ENCODE measurements at places on chromosomes 1 and 21.

DNA sequence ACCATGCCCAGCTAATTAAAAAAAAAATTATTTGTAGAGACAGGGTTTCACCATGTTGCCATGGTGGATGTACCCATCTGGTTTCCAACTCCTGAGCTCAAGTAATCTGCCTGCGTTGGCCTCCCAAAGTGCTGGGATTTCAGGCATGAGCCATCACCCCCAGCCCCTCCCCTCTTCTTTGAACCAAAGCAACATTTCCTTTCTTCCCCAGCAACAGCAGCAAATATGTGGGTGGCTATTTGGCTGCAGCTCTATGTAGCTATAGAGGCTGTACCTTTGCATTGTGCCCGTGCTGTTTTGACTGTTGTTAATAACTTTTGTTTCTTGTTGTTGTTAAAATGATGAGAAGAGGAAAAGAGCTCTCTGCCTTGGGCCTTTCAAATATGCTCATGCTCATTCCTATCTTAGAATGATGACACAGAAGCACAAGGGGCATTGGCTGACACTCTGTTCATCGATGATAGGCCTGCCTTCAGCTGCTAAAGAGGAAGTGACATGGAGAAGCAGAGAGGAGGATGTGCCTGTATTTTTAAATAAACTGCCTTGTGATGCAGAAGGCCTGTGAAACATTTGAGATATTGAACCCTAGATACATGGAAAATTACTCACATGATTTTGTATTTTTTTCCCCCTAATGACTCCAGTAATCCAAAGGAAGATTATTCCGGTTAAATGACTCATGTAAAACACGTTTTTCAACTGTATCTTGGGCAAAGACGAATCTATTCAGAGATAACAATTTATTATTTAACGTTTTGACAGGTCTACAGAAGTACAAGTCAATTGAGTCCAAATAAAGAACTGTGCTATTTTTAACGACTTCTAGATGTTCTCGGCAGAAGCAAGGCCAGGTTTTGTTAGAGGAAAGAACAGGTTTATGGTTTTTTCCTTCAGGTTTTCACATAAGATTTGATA lies 20.5 kb upstream of the XPR1 start:
- DNase-seq: peak; percentile 35

DNA sequence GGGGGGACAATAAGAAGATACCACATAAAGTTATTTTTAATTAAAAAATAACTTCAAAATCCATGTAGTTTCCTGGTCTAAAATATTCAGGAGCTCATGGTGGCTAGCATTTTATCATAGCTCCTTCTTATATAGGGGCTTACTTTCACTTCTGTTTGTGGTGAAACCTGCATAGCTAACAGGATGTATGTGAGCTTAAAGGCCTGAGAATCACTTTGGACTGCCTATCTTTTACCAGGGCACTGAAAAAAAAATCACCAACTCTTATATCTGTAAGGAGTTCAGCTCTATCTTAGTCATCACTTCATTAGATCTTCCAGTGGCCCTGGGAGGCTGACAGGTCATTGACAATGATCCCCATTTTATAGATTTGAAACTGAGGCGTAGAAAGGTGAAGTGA lies 21.3 kb downstream of the UROD start:
- DNase-seq: no peak

DNA sequence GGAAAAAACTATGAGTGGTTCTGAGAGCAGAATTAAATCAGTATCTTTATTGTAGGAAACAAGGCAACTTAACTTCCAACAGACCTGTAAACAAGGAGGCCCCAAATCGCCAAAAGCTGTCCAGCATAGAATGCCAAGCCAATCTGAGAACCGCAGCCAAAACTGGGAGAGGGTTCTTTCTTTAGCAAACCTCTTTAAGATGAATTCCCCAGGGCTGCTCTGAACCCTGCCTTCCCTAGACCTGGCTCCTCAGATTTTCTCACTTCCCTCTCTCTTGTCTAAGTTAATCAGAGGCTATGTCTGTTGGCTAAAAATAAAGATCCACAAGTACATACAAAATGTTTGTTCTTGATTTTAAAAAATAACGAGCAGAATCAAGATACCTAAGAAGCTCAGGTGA lies 141.4 kb downstream of the SMYD3 start:
- DNase-seq: no peak

- no peak for DNase-seq
Observed at GRCh38 chr1:75426688-75427087, 184.2 kb downstream of the SLC44A5 start.

DNA sequence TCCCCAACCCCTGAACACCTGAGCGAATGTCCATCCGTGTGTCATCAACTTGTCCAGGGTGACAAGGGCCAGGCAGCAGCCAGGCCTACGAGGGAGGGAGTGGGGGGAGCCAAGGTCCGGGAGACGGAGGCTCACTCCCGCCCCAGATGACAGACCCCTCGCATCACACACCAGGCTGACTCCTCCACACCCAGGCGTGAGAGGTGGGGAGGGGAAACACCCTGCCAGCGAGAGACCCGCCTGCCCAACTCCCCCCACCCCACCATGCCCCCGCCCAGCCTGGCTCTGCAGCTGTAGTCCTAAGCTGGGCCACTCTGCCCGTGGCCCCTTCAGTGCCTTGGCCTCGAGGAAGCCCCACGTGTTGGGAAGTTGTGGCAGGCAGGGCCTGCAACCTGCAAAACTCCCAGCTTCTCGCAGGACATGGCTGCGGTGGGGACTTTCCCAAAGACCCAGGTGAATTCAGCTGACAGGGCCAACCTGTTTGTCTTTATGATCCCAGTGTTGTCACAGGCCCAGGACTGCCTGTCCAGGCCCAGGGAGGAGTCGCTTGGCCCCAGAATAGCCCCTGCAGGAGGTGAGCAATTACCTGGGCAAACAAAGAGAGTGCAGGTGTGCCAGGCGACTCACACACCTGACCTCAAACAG lies 62.9 kb downstream of the RIPK4 start:
- DNase-seq: no peak

GRCh38 chr1:246153796-246154212 lies 353.3 kb downstream of the SMYD3 start:
- no peak for DNase-seq

GRCh38 chr21:21373969-21374368 lies 375.8 kb downstream of the NCAM2 start:
- no peak for DNase-seq

- DNase-seq: peak; percentile 57
Observed at GRCh38 chr1:228353601-228354371, 52.8 kb downstream of the TRIM11 start.

GRCh38 chr21:40278345-40278744 lies 411.1 kb downstream of the PCP4 start:
- no peak for DNase-seq

- no peak for DNase-seq
Observed at GRCh38 chr1:91476533-91477217, 24.0 kb upstream of the CDC7 start.

DNA sequence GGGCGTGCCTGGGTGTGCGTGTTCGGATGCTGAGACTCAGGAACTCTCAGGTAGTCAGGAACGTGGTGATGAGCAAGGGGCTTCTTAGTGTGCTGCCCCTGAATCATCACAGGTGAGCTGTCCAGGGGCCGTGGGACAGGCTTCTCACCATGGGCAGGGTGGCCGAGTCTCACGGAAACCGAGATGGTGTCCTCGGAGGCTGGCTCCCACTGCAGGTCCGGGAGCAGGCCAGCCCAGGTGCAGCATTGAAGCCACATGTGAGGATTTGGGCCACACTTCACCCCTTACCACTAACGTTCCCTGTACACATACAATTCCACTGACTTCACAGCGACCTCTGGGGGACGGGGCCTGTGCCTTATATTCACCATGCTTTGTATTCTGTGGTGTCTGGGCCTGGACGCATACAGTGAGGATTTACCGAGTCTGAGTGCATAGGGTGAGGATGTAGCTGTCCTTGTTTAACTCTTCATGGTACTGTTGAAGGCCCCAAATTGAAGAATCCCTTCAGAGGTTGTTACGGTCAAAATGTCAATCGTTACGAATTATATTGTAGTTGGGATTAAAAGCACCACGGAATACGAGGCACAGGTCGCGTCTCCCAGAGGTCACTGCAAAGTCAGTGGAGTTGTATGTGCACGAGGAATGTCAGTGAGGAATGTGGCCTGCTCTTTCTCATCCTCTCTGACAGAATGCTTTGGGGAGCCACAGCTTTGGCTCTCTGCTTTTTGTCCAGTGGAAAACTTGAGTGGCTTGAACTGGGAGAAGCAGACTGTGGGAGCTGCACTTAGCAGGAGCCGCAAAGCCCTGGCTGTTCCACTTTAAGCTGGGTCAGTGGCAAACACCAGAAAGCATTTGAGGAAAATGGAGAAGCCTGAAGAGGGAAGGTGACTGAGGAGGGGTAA lies 95.3 kb downstream of the MTR start:
- DNase-seq: peak; percentile 69

- DNase-seq: no peak
Observed at GRCh38 chr1:147579934-147580537, 38.7 kb downstream of the BCL9 start.

DNA sequence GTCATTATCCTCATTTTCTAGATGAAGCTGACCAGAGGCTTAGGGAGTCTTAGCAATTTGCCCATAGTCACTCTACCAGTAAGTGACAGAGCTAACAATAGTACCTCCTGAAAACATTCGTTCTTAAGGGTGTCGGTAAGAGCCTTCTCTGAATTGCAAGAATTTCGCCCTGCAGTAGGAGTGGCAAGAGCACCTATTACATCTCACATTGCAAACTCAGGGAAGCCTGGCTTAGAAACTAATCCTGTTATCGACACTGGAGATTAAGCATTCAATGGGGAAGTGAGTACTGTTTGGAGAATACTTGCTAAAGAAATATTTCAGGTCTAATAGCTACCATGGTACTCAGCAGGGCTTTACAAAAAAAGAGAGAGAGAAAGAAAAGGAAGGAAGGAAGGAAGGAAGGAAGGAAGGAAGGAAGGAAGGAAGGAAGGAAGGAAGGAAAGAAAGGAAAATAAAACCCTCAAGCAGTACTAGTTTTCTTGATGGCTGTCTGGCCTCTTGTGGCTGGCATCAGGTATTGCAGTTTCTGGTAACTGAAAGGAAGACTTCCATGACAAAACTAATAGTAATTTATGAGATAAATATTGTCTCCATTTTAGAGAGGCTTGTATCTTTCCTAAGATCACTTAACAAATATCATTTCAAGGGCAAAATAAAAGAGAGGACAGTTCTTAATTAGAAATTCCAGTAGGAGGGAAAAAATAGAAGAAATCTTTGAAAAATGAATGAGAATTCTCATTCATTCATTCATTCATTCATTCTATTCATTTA lies 10.4 kb downstream of the C1orf226 start:
- DNase-seq: no peak

DNA sequence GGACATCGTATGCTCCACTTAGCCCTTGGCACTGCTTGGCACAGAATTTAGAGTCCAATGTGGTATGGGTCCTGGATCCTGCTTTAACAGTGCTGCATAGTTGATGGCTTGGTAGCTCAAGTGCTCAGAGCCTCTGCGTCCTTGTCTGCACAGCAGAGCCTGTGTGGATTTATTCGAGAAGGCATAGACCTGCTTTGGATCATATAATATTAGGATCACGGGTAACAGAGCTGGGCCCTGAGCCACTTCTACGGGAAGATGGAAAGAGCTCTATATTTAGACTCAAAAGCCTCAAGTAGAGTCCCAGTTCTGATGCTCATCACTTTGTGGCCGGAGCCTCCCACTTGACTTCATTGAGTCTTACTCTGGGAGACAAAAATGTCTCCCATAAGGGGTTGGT lies 164.4 kb upstream of the EDN2 start:
- DNase-seq: peak; percentile 43

- no peak for DNase-seq
Observed at GRCh38 chr1:204405988-204406387, 5.6 kb downstream of the PPP1R15B start.

- DNase-seq: no peak
Observed at GRCh38 chr1:108893141-108893530, 16.4 kb downstream of the GPSM2 start.

DNA sequence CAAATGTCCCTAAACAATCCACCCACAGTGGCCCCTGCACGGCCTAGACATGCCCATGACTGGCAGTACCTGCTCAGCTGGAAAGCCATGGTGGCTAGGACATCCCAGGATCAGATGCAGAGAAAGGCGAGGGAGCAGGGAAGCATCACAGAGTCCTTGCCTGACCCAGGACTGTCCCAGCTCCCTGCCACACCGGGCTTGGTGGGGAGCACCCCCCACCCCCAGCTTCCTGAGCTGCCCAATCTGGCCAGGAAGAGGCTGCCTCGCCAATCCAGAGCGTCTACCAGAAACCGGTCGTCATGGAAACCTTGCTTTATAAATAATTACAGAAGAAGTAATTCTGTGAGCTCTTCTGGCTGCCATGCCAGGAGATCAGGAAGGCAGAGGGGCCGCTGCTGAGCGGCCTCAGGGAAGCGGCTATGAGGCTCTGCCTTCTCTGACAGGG lies 34.8 kb downstream of the ACOT7 start:
- DNase-seq: no peak

GRCh38 chr1:22793647-22794046 lies 83.0 kb downstream of the EPHB2 start:
- DNase-seq: no peak

DNA sequence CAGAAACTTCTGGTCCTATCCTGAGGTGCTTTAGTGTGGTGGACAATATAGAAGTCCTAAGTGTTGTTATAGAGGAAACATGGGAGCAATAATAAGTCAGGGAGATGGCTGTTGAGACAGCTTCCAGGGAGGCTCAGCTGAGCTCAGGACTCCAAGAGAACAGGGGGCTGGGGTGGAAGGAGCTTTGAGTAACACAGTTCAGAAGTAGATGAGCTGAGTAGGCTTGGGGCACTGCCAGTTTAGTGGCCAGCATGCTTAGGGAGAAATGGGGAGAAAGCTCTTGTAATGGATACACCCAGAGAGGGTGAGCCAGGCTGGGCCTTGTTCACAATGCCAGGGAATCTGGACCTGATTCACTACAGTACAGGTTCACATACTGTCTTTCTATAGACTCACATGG lies 201.6 kb downstream of the DAB1 start:
- DNase-seq: no peak

DNA sequence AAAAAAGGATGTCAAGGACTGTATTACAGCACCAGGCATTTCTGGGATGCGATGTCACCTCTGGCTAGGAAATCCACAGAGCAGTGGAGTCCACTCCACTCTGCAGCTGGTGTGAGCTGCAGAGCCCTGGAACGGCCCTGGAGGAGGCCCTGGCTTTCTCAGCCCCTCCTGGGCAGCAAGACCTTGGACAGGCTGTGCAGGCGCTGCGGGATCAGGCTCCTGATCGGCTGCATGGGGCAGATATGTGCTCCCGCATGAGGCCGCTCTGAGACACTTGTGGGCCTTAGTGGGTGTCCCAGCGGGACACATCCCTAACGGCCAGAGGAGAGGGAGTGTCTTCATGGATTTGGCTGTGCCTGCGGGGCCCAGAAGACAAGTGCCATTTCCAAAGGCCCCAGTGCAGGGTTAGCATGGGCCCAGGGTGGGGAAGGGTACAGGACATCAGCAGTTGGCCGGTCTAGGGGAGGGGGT lies 6.2 kb downstream of the DNMT3L start:
- no peak for DNase-seq

Data from heart left ventricle (tissue), 16 donors.